SK-N-DZ (cell line): ENCODE measurements at places on chromosomes 7 and 10.
A peak's percentile ranks its signal among the peaks of the same experiment; 100 is the strongest.

DNA sequence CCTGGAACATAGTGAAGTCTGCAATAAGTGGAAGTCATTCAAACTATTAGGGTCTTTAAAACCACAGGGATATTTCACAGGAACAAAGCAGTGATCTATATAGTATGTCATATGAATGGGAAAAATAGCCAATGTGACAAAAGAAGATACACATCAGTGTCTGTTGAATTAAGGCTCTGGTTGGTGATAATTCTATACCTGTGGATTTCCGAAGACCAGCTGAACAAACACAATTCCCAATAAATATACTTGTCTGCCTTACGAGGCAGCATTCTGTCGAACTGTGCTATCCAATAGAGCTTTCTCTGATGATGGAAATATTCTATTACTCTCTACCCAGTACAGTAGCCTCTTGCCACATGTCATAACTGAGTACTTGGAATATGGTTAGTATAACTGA, 55.9 kb upstream of the CAV2 start:
- no peak for DNase-seq

- no peak for DNase-seq
Measured at GRCh38 chr10:79060641-79061255, 8.0 kb upstream of the ZMIZ1 start.

GRCh38 chr10:96377816-96378294, 19.1 kb upstream of the OPALIN start:
- DNase-seq, result no peak

DNA sequence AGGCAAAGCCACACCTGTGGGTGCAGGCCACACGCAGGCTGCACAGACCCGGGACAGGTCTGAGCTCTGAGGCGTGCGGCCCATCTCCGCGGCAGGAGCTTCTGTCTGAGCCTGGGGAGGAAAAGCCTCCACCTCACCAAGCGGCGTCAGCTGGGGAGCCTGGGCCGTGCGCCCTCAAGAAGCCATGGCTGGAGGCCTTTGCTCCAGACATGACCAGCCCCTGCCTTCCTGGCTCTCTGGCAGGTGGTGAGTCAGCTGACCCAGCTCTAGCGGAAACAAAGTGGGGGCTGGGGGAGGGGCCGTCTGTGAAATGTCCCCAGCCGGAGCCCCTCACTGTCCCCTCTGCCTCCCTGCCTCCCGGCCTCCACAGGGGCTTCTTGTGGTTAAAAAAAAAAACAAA, 12.5 kb downstream of the GPER1 start:
- DNase-seq, result no peak

DNA sequence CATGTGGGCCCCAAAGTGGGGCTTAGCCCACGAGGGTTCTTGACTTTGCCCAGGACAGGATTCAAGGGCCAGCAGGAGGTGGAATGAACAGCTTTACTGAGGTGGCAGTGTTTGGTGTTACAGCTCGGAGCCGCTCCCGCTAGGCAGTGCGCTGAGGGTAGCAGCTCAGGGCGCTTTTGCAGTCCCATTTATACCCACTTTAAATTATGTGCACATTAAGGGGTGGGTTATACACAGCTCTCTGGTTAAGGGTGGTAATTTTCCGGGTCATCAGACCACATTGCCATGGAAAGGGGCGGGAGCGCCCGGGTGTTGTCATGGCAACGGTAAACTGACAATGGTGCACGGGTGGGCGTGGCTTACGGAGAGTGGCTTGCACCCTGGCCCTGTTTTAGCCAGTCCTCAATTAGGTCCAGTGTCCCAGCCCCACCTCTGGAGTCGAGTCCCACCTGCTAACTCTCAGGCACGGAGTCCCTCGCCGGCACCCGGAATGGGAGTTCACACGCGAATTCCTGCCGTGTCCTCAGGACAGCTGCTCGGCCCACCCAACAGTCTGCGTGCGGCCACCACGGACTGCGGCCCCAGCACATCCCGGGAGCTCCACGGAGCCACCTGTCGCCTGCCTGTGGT, 58.2 kb upstream of the PDGFA start:
- no peak for DNase-seq

DNA sequence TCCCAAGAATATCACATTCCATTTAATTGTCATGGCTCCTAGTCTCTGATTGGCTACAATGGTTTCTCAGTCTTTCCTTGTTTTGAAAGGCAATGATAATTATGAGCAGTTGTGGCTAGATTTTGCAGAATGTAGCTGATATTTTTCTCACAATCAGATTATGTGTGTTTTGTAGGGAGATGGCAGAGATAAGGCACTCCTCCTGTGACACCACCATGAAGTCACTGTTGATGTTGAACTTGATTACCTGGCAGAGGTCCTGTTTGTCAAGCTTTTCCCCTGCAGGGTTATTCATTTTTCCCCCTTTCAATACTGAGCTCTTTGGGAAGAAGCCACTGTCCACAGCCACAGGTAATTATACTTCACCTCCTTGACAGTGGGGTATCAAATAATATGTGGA, 602.9 kb upstream of the PFKP start:
- no peak for DNase-seq

GRCh38 chr10:86345296-86345858, 21.2 kb downstream of the GRID1 start:
- DNase-seq, result no peak

DNA sequence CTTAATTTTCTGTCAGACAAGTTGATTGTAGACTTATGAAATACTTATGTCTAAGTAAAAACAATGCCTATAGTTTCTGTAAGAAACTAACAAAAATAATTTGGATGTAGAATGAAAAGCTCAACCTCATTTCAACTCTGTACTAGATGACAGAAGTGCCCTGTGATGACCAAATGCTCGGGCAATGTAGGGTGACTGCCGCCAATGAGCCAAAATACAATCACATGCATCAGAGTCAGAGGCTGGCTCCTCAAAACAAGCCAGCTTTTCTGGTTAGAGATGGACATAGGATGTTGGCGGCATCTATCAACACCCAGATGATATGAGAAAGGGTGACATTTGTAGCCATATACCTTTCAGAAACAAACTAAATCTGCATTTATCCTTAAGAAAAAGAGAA, 23.9 kb downstream of the LMOD2 start:
- DNase-seq, result no peak

GRCh38 chr7:158444501-158445420, 142.9 kb downstream of the PTPRN2 start:
- DNase-seq, result peak; percentile 62

GRCh38 chr10:122515022-122515424, 45.5 kb upstream of the DMBT1 start:
- DNase-seq, result no peak

DNA sequence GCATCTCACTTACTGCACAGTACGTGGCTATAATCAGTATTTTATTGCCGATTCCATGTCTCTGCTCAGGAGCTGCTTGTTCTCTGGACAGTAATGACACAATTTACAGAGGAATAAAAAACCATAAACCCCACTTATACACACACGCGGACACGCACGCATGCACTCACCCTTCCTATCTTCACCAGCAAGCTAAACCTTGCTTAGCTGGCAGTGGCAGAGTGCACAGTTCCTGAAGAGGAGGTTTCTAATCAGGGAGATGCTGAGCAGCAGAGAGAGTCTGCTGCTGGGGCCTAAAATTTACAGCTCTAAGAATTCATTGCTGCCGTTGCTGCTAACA, 66.3 kb downstream of the SND1 start:
- no peak for DNase-seq

DNA sequence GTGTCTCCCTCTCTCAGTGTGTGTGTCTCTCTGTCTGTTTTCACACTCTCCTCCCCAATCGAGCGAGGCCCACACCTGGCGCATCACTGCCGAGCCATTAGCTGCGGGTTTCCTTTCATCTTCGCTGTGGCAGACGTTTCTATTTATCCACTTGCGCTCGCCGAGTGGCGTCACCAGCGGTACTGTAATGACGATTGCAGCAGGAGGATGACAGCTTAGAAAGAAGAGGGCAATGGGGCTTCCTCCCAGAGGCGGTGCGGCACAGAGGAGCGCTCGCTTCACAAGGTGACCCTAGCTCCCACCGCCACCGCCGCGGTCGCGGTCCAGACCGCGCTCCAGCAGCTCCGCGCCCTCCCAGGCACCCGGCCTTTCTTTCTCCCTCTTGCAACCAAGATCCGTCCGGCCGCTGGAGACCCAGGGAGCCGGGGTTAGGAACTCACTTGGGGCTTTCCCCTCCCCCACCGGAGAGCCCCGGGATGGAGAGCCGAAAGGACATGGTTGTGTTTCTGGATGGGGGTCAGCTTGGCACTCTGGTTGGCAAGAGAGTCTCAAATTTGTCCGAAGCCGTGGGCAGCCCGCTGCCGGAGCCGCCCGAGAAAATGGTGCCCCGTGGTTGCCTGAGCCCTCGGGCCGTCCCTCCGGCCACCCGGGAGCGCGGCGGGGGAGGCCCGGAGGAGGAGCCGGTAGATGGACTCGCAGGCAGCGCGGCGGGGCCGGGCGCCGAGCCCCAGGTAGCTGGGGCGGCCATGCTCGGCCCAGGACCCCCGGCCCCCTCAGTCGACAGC, at the start of gene EVX1:
Gene EVX1 (plus strand): TSS at position 248 of the 785 bp plus-strand sequence. CDS start 229 bp downstream, at position 477.
- no peak for DNase-seq

GRCh38 chr7:24948739-24949138, 31.2 kb downstream of the OSBPL3 start:
- DNase-seq, result no peak

DNA sequence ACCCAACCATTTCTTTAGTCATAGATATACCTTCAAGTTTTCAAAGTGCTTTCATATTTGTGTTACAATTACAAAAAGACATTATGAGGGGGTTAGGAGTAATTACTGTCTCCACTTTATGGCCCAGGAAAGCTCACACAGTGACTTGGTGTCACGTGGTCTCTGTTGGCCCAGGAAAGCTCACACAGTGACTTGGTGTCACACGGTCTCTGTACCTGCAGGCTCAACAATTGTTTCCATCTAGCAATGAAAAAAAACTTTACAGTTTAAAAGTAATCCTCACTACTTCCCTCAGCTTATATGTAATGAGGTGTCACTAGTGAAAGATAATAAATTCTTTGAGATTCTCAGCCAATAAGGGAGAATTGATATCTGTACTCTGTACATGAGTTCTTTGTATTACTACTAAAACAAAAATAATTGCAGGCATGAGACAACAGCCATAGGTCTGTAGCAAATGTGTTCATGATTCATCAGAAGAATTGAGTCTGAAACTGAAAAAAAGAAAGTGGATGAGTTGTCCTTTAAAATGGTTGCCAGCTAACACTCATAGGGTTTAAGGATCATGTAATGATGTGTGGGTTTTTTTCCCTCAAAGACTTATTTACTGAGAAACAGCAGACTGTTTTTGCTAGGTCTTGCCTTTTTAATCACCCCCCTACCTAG, 10.9 kb downstream of the OGDH start:
- DNase-seq, result no peak

GRCh38 chr7:21338728-21339164, 89.1 kb upstream of the SP4 start:
- no peak for DNase-seq

DNA sequence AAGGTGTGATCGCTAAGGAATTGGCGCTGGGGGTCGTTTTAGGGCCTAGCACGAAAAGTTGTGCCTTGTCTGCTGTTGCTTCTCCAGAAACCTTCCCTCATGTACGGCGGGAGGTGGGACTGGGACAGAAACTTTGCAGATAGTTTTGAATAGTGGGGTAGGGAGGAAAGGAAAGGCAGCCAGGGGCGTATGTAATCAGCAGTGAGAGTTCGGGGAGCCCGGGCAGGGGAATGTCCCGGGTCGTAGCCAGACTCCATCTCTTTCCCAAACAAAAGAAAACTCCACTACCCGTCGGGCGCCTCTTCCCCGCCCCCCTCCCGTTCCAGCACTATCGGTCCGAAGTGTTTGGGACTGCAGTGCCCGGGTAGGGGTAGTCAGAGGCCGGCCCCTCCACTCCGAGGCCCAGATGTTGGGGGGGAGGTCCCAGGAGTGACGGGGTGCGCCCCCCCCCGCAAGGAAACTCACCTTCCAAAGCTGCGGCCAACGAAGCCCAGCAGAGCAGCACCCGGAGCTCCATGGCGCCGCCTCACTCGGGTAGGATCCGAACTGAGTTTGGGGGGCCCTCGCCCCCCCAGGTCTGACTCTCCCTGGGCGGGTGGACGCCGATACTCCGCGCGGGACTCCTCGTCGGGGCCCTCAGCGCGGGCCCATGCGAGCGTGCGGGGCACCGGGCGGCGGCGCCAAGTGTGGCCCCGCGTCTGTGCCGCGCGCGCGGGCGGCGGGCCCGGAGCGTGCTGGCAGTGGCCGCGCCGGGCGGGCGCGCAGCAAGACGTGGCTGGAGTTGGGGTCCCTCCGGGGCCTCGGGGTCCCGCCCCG, 601 bp downstream of the EPHB4 start:
- DNase-seq, result no peak

DNA sequence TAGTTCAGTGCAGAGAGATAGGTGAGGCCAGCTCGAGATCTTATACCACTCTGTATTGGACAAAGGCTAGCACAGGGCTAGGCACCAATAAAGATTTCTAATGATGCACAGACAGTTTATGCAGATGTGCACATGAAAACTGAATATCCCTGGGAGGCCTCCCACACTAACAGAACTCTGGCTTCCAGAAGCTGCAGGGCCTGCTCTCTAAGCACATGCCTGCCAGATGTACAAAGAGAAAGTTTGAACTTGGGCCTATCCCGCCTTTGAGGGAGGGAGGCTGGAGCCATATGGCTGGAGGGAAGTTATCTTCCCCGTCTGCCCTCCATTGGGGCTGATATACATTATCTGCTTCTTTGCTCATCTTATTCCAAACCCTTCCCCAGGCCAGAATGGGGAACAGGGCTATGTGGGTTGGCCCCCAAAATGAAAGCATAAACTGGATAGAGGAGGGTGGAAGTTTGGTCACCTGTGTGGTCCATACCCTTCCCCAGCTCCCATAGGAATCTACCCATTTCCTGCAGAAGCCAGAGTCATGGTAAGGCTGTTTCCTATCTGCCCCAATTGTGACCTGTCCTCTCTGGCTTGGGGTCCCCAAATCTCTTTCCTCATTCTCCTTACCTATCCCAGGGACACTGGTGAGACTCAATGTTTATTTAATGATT, 3.8 kb downstream of the KAZALD1 start:
- no peak for DNase-seq

DNA sequence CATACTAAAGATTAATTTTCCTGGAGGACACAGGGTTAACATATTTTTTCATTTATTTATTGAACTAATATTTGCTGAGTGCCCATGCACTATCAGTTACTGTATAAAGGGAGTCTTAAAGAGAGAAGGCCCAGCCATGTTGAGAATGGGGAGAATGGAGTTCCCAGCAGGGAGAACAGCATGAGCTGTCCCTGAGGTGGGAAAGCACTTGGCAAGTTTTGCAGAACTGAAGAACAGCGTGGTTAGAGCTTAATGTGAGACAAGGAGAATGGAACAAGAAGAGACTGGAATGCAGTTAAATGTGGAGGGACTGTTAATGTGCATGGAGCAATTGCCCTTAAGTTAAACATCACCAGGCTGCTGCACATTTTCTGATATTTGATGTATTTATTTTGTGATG, 435.4 kb downstream of the SUGCT start:
- DNase-seq, result no peak

- DNase-seq, result no peak
Measured at GRCh38 chr7:30625283-30625682, 30.6 kb downstream of the GARS1 start.
